NCI-H2081 treated with DMSO at 0.1 percent for 48 hours (cell line): ENCODE measurements at places on chromosomes 16 and 17.

DNA sequence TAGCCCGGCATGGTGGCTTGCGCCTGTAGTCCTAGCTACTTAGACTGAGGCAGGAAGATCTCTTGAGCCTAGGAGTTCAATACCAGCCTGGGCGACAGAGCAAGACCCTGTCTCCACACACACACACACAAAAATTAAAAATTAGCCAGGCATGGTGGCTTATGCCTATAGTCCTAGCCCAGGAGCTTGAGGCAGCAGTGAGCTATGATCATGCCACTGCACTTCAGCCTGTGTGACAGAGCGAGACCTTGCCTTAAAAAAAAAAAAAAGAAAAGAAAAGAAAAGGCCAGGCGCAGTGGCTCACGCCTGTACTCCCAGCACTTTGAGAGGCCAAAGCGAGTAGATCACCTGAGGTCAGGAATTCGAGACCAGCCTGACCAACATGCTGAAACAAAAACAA lies 23.9 kb downstream of the C17orf75 start:
- no peak for DNase-seq

DNA sequence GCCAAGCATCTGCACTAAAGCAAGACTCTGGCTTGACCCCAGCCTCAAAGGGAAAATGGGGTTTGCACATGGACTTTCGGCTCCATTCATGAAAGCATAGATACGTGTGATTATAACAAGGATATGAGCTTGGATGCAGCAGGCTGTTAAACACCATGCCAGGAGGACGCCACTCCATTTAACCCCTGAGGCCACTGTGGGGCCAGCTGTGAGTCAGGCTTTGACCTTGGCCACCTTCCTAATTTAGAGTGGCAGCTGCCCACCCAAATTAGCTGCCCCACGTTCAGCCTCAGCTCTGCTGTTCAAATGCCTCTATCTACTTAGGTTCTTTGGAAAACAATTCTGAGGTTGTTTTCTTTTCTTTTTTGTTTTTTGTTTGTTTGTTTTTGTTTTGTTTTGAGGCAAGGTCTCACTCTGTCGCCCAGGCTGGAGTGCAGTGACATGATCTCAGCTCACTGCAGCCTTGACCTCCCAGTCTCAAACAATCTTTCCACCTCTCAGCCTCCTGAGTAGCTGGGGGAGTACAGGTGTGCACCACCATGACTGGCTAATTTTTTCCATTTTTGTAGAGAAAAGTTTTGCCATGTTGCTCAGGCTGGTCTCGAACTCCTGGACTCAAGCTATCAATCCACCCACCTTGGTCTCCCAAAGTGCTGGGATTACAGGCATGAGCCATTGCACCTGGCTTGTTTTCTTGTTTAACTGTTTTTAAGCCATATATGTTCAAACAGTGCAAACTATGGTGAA lies 23.2 kb upstream of the KIFC3 start:
- no peak for DNase-seq

GRCh38 chr17:30824356-30825145 lies at the start of gene CRLF3:
CRLF3 (minus strand) TSS chr17:30824692; CDS start chr17:30824651, 41 bp downstream.
- DNase-seq: peak; percentile 15

DNA sequence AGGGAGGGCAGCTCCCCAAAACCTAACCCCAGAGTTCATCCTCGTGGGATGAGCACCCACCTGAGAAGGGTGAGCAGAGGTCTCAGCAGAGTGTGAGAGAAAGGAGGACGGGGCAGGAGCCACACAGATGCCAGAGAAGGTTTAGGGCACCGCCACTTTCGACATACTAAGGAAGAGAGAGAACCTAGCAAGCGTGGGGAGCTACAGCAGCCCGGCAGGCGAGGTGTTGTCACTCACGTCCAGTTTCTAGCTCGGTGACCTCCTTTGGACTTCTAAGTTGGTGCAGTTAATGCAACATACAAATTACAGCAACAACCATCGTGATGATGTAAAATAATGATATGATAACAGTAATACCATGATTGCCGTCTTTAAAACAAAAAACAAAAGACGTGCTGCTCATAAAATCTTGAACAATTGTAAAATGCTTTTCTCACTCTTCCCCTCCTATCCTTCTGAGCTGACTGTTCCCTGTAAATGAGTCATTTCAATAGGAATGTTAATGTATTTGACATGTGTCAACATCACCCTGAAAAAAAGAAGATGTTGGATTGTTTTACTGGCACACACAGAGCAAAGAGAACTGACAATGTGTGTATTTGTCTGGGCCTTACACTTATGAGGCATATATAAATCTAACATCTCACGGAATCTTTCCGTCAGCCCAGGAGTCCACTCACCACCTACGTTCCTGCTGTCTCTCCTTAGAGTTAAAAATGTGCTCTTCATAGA lies 158.2 kb upstream of the MAF start:
- no peak for DNase-seq
